Right atrium auricular region (tissue), 2 donors: ENCODE measurements at places on chromosomes 13 and 19.

GRCh38 chr13:66837246-66837645, 392.9 kb downstream of the PCDH9 start:
- DNase-seq, result no peak

- no peak for DNase-seq
Measured at GRCh38 chr19:45305421-45305820, 17.3 kb downstream of the CKM start.

- peak; percentile 64 for DNase-seq
Measured at GRCh38 chr19:40165362-40165937, 25.8 kb upstream of the MAP3K10 start.

- no peak for DNase-seq
Measured at GRCh38 chr19:45524575-45525129, 17.4 kb downstream of the VASP start.

DNA sequence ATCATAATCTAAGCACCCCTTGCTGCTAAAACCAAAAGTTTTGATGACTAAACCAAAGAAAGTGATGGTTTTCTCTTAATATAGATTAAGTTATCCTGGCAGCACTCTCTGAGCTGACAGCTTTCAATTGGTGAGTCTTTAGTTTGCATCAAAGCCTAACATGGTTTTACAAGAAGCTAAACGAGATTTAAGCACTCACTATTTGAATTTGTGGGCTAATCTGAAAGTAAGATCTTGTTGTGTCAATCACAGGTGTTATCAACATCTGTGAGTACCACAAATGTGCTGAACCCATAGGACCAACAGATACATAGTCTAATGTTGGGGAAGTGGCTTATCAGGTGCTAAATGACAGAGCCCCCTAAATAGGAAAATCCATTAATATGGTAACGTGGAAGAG, 223.9 kb downstream of the LHFPL6 start:
- DNase-seq, result no peak

DNA sequence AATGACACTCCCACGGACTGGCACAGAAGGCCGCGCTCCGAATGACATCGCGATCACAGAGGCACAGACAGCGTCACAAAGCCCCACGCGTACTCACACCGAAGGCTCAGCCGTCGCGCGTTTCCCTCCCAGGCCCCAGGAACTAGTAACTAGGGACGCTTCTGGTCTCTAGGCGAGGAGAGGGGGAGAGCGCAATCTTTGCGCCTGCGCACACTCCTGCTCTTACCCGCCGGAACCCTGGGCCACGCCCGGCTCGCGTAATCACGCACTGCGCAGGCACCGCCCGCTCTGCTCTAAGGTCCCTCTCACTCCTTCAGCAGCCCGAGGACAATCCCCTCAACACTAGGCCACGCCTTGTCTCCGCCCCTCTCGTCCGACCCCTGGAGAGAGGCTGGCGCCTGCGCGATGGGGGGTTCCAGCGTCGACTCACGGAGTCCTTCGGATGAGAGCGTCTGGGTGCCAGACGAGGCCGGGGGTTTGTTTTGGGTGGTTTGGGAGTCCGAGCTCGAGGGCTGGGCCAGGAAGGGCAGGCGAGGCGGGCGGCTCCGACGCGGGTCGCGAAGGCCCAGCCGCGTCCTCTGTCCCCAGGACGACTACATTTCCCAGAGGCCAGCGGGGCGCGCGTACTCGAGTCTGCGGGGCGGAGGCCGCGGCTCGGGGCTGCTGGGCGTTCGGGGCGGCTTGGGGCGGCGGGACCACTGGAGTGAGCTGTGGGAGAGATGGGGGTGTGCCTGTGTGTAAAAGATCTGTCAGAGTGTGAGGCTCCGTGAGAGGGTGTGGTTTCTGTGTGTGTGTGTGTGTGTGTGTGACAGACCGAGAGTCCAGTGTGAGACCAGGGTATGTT, at the start of gene ZNF471:
ZNF471 (plus strand) TSS at position 410 of the 844 bp plus-strand sequence. CDS start 3,717 bp downstream, outside the sequence.
- peak; percentile 96 for DNase-seq
